ENCODE measurements at places on chromosomes 1 and 21.

- DNase-seq: no peak
Measured at GRCh38 chr1:246875041-246876026, 56.4 kb downstream of the AHCTF1 start.

DNA sequence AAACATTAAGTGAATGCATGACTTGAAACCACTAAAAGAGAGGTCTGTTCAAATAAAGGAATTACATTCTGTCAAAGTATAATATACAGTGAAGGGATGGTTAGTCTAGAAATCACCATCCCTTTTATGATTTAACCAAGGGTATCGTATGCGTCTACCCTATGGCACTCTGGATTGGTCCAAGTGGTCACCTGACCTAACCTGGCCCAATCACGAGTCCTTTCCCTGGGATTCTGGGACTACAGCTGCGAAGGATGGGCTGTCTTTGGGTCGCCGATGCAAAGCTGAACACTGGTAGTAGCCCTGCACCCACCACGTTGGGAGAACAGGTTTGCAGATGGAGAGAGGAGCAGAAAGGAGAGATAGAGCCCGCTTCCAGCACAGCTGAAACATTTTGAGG lies 30.4 kb upstream of the C1orf198 start:
- DNase-seq: no peak

DNA sequence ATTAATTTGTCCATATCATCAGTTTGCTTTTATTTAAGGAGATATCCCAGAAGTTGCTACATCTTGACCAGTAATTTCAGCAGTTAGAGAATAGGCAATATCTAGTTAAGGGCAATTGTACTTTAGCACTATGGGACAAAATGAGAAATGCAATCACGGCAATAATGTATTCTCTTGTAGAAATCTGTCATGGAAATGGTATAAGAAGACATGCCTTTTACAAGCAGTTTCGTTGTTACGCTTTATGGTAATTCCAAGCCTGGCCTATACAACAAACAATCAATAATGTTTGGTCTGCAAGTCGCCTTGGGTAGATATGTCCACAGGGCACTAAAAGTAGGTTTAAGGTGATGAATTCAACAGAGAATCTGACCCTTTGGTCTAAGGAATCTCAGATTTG lies 1.2 kb upstream of the NOS1AP start:
- DNase-seq: no peak

- no peak for DNase-seq
Measured at GRCh38 chr1:39036678-39037077, 10.5 kb downstream of the NDUFS5 start.

GRCh38 chr21:32143241-32143939 lies 135.5 kb downstream of the MIS18A start:
- DNase-seq: no peak

GRCh38 chr1:174880171-174880570 lies 119.6 kb upstream of the CACYBP start:
- no peak for DNase-seq

- DNase-seq: no peak
Measured at GRCh38 chr1:92975551-92976232, 14.4 kb upstream of the DIPK1A start.

Data from stimulated activated CD4-positive, alpha-beta T cell treated with anti-CD3 and anti-CD28 coated beads, Interleukin-1b, Interleukin-23, amount 100 ng/mL, for 1 hour (primary cell).